ENCODE measurements at places on chromosomes 16 and 17.

DNA sequence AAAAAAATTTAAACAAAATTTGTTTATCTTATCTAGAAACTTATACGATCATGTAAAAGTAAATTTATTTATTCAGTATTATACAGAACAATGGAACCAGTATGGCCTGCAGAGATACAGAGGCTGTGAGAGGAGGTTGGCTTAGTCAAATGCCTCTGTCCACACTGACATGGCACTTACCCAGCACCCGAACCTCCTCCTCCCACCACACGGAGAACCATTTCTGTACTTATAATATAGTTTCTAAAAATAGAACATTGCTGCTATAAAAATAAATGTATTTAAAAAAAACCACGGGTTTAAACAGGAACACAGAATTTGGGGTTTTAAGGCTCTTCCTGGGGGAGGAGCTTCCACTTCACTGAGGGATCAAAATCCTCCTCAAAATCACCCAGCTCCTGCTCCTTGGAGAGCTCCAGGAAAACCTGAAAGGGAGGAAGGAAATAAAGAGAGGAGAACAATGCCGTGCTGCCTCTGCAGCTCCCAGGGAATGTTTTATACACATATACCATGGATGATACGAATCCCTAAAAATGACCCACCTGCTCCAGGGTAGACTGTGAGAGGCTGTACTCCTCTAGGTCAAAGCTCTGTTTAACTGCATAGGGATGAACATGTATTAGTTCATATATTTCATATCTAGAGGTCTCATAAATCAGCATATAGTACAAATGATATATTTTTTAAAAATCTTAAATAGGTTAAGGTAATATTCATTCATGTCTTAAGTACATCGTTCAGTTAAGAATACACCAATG, 87.3 kb downstream of the ABCA8 start:
- DNase-seq: no peak

GRCh38 chr17:42183741-42184711, 1.2 kb downstream of the HCRT start:
- DNase-seq: peak; percentile 67

DNA sequence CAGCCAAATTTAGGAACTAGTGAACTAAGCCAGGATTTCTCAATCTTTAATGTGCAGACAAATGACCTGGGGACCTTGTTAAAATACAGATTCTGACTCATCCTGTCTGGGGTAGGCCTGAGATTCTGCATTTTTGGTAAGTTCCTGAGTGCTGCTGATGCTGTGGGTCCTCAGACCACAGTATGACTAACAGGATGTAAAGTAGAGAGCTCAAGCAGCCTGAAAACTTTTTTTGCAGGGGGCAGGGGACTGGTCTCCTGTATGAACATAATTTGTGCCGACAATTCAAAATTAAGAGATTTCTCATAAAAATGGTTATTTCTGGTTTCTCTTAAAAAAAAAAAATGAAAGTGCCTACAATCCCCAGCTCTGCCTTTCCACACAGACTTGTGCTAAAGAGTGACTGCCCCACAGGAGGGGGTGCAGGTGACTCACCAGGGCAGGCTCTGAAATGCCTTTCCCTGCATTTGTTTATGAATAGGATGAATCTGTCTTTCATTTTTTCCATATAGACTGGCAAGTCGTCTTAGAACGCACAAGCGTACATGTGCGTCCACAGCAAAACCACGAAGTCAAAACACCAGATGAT, 271.5 kb downstream of the PHKB start:
- no peak for DNase-seq

DNA sequence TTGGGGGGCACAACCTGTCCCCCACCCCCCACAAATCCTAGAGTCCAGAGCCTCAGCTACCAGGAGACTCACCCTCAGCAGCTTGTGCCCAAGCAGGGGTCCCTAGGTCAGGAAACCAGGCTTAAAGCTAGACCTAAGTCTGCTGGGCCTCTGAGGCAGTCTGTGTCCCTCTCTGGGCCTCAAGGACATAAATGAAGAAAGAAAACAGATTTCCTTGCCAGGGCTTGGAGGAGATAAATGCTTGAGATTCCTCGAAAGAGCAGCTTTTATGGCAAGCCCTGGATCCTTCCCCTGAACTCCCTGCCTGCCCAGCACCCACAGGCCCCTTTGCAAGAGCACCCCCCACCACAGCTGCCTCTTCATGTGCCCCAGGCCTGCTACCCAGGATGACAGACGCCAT, 3.3 kb downstream of the SRCIN1 start:
- DNase-seq: no peak

GRCh38 chr17:27849474-27850185, 43.5 kb downstream of the LYRM9 start:
- no peak for DNase-seq

DNA sequence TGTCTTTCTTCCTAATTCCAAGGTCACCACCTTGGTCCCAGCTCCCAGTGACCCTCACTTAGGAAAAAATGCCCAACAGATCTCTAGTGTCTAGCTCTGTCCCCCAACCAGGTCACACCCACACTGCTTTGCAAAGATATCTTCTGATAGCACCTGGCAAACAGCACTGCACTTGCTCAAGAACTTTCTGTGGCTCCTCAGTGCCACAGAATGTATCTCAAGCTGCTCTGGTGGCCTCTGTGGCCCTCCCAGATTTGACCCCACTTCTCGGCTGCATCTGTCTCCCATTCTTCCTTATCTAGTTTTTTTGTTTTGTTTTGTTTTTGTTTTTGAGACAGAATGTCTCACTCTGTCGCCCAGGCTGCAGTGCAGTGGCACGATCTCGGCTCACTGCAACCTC, 5.0 kb downstream of the ZNF688 start:
- no peak for DNase-seq

DNA sequence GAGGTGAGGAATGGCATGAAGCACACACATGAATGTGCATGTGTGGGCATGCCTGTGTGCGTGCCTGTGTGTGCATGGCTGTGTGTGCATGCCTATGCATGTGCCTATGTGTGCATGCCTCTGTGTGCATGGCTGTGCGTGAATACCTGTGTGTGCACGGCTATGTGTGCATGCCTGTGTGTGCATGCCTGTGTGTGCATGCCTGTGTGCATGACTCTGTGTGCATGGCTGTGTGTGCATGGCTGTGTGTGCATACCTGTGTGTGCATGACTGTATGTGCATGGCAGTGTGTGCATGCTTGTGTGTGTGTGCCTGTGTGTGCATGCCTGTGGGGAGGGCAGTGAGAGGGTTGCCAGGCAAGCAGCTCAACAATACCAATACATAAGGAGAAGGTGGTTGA, 276.5 kb upstream of the ERCC4 start:
- DNase-seq: no peak

- DNase-seq: no peak
These were observed 1.7 kb downstream of the FZD2 start for GRCh38 chr17:44558710-44559633.

DNA sequence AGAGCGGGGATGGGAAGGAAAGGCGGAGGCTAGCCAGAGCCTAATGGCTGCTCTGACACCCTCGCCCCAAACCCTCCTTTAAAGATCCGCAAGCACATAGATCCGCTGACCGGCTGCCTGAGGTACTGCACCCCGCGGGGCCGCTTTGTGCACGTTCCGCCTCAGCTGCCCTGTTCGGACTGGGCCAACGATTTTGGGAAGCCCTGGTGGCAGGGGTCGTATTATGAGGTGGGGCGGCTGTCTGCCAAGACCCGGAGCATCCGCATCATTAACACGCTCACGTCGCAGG, 663 bp downstream of the CYB5D1 start:
- DNase-seq: no peak

DNA sequence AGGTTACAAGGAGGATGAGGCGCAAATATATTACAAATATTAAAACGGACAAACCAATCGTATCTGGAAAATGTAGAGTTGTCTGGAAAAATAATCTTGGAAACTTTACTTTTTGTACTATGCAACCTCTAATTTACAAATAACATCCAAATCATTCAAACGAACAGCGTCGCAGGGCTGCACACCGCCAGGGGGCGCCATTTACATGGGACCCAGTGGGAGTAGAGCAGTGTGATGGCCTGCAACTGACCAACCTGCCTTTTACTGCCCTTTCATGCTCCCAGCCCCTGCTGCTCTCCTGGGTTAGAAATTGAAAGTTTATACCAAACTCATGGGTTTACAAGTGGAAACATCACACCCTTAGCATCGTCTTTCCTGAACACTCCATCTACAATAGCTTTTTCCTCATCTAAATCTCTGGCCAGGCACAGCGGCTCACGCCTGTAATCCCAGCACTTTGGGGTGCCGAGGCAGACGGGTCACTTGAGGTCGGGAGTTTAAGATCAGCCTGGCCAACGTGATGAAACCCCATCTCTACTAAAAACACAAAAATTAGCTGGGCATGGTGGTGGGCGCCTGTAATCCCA, 10.0 kb downstream of the PITPNC1 start:
- DNase-seq: no peak

- DNase-seq: no peak
These were observed 119.1 kb downstream of the IRF8 start for GRCh38 chr16:86018071-86018470.
